Hindlimb muscle (tissue), 1 donor: ENCODE measurements at places on chromosomes 4 and X.

DNA sequence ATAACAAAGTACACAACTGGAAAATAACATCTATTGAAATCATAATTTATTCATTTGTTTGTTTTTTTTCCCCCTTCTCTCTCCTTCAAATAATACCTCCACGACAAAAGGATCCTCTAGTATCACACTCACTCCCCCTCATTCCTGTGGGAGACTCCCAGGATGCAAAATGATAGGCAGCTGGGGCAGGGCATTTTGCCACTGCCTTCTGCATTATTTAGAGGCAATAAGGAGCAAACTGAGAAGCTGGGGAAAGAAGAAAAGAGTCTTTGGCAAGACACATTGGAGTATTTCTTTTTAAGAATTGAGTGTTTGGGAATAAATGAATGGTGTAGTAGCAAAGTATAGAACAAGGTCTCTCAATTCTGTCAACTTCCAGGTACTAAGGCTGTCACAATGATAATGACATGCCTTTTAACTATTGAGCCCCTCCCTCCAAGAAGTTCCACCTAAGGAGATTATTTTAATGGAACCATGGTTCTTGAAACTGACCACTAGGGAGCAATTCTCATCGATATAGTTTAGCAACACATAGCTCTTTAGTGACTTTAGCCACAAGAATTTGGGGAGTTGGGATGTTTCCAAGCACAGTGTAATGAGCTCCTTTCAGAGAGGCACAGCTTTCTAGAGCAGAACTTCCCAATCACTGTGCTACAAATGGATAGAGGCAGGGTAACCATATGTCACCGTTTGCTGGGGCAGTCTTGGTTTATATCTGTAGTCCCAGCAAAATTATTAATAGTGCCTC, 303.3 kb downstream of the FRMPD4 start:
- no peak for DNase-seq

DNA sequence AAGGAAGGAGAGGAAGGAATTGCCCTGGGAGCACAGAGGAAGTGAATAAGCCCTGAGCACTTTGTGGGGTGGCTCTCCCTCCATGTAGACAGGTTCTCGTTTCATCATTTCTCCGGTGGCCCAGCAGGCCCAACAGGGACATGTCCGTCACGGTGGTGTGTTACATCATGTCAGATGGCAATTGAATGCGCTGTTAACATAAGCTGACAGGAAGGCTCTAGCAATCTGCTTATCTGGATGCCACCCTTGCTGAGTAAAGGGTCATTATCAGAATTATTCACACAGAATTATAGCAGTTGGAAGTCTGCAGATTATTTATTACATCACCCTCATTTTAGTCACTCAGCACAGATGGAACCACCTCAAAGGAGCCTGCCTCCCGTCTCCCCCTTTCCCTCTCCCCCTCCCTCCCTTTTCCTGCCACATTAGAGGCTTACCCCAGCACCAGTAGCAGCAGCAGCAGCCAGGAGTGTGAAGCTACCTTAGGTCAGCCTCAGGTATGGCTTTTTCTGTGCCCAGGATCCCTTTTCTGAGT, 124.3 kb upstream of the TRIM2 start:
- DNase-seq = no peak

DNA sequence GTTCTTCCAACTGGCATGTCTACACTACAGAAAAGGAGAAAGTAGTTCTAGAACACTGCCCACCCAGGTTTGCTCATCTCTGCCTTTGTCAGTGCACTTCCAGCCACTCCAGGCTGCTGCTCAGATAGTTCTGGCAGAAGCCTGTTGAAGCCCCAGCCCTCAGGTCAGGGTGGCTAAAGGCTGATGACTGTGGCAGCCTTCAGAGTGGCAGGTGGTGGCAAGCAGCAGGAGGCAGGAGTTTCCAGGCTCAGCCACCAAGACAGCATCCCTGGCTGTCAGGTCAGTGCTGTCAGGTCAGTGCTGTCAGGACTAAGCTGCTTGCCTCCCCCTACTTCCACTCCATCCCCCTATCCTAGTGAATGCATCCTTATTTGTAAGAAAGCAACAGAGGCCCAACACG, 100.4 kb downstream of the MAMLD1 start:
- no peak for DNase-seq

DNA sequence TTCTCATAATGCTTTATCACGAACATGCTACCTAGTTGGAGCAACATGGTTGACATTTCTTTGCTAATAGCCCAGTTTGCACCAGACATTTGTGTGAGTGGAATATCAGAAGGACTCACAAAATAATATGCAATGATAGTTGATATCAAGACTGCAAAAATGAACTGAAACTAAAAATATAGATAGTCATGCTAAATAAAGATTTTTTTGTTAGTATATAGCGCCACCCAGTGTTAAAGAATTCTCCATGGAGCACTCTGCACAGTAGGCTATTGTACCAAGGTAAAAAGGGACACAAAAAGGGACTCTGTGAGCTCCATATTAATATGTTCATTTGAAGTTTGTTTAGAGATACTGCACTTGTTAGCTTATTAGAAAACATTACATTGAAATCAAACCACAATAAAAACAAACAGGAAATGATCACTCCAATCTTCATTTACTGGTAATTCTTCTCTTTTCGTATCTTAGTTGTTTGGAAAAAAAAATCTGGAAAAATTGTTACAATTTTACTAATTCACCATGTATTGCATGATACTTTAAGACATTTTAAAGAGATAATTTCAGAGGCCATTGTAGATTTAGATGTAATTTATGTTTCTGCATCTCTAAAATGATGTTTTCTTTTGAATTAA, 1509.6 kb downstream of the ADGRL3 start:
- DNase-seq = peak; percentile 45

- DNase-seq = no peak
These were observed 1847.5 kb upstream of the IGFBP7 start for GRCh38 chr4:58957711-58958110.

DNA sequence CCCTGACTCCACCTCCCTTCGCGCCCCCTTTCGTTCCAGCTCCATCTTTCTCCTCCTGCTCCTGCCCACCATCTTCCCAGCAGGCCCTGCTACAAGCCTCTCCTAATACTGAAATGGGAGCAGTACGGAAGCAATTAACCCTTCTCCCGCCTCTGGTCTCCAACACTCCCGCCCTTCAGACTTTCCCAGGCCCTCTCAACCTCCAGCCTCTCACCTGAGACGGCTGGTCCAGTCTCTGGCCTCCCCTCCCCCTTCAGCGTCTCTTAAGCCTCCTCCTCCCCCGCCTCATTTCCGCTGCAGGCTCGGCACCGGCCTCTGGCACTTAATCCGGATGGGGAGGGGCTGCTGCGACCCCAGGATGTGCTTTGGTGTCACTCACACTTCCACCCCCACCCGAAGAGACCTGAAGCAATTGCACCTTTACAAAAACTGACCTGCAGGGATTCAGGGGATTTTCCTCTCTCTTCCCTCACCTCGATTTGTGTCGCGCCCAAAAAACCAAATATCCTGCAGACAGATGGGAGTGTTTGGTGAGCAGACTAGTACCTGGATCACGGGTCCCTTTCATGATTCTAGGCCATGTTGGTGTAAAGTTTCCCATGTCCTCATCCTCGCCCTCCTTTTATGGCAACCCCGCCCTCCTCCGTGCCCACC, 657 bp downstream of the TCEAL8 start:
- peak; percentile 68 for DNase-seq

GRCh38 chr4:83862471-83862870, 326.6 kb downstream of the GPAT3 start:
- no peak for DNase-seq

DNA sequence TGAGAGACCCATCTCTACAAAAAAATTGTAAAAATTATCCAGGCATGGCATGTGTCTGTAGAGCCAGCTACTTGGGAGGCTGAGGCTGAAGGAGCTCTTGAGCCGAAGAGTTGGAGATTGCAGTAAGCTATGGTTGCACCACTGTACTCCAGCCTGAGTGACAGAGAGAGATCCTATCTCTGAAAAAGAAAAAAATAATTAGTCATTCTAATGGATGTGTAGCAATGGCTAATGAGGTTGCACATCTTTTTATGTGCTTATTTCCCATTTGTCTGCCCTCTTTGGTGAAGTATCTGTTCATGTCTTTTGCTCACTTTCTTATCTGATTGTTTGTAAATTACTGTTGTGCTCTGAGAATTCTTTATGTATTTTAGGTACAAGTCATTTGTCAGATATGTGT, 19.0 kb upstream of the MAML3 start:
- DNase-seq = no peak

DNA sequence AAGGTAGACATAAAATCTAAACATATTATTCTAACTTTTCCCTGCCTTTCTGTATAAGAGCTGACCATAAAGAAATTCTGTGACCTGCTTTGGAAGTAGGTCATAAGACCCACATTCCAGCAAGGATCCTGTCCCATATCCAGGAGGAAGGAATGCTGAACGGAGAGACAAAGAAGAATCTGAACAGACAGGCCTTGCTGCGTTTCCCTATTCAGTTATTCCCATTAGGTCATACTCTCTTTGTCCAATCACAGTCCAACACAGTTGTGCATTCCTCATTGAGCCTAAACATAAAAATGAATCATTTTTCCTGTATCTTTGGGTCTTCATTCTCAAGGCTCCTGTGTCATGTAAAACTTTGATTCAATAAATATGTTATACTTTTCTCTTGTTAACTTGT, 287.6 kb upstream of the TAPT1 start:
- DNase-seq = no peak

GRCh38 chr4:22522706-22523501, 7.0 kb upstream of the ADGRA3 start:
- no peak for DNase-seq

- peak; percentile 76 for DNase-seq
These were observed at the start of gene EVC2 for GRCh38 chr4:5708449-5709206. TSS of gene EVC2 (minus strand) at chr4:5708559. CDS start at chr4:5708513, 46 bp downstream.

DNA sequence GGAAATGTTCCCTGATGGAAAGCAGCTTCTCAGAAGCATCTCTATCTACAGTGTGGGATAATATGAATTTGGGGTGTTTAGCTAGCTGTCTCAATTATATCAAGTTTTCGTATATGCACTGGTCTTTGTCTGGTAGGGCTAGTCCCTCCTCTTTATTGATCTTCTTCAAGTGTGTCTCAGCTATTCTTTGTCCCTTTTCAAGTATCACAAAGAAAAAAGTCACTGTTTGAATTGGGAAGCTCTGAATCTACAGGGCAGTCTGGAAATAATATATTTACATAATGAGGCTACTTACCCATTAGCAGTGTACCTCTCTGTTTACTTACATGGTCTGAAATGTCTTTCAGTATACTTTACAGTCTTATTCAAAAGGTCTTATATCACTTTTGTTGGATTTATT, 526.0 kb downstream of the IL1RAPL1 start:
- no peak for DNase-seq

DNA sequence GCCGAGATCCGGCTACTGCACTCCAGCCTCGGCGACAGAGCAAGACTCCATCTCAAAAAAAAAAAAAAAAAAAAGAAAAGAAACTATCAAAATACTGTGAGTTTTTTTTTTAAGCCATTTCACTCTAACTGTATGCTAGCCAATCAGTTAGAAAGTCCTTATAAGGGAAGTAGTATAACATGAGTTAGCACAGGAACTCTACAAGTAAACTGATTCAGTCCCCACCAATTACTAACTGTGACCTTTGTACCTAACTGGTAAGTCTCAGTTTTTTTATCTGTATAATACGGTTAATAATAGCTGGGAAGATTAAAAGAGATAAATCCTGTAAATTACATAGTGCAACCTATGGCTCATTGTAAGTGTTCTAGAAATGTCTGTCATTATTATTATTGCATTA, 35.1 kb upstream of the BRS3 start:
- DNase-seq = no peak

GRCh38 chr4:152975380-152976211, 39.5 kb downstream of the FHDC1 start:
- no peak for DNase-seq

- no peak for DNase-seq
These were observed 158.6 kb downstream of the TET2 start for GRCh38 chr4:105305019-105305836.

DNA sequence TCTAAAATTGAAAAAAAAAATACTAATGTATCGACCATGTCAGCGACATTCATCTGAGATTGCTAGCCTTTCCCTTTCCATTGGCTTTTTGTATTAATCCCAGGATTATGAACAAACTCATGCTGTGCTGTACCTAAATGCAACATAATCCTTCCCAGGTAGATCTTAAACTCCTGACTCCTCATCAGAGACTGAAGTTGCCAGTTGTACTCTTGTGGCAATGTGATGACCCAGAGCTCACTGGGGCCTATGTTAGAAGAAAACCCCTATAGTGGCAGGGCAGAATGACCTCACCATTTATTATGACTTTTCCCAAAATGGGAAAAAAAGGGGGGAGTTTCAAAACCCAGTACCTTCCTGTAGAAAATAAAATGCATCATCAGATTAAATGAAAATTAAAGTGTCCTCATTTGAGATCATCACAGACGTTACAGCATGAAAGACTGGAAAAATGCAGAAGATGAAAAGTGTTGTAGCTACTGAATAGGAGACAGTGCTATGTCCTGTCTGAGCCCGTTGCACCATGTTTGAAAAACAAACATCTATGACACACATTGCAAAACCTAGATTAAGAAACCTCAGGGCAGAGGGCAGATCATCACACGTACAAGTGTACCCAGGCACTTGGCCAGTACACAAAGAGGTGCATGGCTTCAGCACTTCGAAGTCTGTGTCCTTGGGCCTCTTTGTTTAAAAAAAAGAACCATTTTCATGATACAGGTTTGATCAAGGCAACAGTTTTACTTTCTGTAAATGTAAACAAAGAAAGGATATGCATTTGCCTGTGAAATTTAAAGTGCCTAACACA, 6.8 kb upstream of the ACSL4 start:
- DNase-seq = no peak

- DNase-seq = no peak
These were observed 120.5 kb downstream of the SLC10A7 start for GRCh38 chr4:146401274-146401673.

DNA sequence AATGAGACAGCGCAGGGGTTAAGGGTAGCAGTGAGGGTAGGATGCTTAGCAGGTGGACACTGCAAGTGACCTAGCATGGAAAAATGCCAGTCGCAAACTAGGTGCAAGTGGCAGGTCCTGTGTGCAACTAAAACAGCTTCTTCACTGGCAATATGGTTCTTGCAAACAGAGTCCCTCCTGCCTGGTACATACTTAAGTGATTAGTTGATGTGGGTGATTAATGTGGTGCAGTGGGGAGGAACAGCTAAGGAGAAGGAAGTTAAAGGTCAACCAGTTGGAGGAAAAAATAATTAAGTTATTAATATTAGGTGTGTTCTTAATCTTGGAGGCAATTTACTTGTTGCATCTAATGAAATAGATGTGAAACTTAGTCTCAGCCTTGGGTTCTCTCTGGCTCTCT, 121.6 kb upstream of the IGFBP7 start:
- DNase-seq = no peak
